ENCODE measurements at places on chromosomes 1 and 21. TPM values are rescaled to one million over a fixed set of nuclear protein-coding genes. Genes with fewer than 3 reads are reported as not detected.

RGS8 gene
- total RNA-seq, result not detected

DNA sequence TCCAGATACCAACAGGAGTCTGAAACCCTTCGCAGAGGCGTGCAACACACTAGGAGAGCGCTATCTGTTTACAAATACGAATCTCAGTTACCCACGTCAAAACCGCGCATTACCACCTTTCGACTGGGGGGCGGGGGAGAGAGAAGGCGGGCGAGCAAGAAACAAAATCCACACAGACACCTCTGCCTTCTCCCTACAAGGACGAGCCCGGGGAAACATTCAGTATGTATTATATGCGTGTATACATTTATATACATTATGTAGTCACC, 722 bp downstream of the TUT4 start:
- DNase-seq, result peak; percentile 81

DNA sequence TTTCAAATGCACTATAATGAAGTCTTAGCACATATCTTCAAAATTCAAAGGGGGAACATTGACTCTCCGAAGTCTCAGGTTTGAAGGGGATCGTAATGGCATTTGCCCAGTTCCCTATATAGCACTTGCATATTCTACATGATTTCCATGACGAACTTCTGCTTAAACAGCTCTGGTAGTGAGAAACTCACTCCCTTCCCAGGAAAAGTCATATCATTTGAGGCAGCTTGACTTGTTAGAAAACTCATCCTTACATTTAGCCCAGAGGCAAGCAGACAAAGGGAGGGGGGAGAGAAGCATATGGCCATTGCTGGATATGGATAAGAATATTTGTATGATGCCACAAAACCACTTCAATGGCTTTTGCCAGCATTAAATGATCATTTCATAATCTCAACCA, 27.0 kb upstream of the TTLL7 start:
- DNase-seq, result no peak

DNA sequence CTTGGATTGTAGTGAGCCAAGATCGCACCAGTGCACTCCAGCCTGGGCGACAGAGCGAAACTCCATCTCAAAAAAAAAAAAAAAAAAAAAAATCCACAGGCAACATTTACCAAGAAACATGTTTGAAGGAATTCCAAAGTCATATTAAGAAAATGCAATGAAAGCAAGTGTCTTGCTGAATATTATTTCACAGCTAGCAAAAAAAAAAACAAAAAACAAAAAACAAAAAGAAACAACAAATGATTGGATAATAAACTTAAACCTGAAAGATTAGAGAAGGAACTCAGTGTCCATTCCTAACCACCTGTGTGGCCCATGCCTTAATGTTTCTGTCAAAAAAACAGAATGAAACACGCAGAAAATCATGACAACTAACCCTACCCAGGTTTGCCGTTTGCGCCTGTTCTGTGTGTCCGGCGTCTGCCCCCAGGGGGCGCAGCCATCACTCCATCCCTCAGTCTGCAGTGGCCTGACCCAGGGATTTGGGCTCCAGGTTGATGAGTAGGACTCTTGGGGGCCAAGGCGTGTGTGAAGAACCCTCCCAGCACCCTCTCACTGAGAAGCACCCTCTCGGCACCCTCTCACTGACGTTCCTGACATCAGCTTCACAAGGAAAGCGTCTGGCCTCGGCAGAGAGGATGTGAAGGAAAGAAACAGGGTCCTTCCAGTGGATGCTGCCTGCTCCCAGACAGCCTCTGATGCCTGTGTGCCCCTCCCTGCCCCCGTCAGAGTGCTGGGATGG, 19.2 kb upstream of the PTTG1IP start:
- peak; percentile 77 for DNase-seq

DNA sequence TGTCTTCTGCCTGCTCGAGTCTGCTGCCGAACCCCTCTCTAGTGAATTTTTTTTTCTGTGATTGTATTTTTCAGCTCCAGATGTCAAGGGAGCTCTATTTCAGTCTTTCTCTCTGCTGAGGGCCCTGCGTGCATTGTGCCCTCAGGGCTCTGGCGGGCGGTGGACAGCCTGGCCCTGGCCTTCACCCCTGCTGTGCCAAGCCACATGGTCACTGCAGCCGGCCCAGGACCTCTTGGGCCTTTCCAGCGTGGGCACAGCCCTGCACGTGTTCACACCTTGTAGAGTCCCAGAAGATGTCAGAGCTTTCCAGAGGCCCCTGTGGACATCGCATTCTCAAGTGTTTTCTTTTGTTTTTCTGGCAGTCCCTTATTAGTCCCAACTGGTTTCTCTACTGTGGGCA, 55.7 kb downstream of the PCNT start:
- DNase-seq, result no peak

FCRL4 gene
- not detected for total RNA-seq

HOOK1 gene
- 13.6 TPM for total RNA-seq

- no peak for DNase-seq
These were observed 171.0 kb downstream of the LRRC40 start for GRCh38 chr1:70034403-70034802.

DNA sequence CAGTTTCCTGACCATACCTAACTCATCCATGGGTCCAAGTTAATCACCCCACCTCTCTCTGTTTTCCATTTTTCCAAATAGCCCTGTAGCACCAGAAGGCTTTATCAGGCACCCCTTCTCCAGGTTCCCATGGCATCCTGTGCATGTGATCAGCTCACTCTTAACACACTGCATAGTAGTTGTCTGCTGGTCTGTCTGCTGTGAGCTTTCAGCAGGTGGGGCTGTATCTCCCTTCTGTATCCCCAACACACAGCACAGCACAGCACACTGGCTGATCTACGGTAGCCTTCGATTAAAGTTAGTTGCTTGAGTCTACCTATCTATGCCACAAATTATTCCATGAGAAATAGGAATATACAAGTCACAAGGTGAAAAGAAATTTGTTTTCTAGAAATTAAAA, 54.3 kb upstream of the C1orf198 start:
- no peak for DNase-seq

- no peak for DNase-seq
These were observed 6.4 kb upstream of the NEK7 start for GRCh38 chr1:198150369-198150768.

- DNase-seq, result no peak
These were observed 28.8 kb upstream of the TSPAN2 start for GRCh38 chr1:115118086-115118485.

DNA sequence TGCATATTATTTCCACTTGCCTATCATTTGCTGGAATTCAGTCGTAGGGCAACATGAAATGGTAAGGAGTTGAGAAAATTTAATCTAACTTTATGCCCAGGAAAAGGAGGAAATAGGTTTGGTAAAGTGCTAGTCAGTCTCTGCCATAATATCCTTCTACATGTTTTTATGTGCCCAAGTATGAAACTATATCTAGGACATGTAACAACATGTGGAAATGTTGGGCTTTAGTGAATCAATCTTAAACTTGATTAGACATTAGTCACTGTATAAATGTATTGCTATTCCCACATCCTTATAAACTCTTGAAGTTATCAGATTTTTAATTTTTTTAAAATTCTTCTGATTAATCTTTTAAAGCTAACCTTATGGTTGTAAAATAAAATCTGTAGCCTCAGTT, 204.7 kb upstream of the ZRANB2 start:
- no peak for DNase-seq

TMPRSS15 gene
- not detected for total RNA-seq

- peak; percentile 87 for DNase-seq
These were observed 18.3 kb upstream of the IL6R start for GRCh38 chr1:154386643-154387352.

- peak; percentile 29 for DNase-seq
These were observed 13.2 kb downstream of the KLHDC8A start for GRCh38 chr1:205343431-205344065.

FYB2 gene
- total RNA-seq, result not detected

DNA sequence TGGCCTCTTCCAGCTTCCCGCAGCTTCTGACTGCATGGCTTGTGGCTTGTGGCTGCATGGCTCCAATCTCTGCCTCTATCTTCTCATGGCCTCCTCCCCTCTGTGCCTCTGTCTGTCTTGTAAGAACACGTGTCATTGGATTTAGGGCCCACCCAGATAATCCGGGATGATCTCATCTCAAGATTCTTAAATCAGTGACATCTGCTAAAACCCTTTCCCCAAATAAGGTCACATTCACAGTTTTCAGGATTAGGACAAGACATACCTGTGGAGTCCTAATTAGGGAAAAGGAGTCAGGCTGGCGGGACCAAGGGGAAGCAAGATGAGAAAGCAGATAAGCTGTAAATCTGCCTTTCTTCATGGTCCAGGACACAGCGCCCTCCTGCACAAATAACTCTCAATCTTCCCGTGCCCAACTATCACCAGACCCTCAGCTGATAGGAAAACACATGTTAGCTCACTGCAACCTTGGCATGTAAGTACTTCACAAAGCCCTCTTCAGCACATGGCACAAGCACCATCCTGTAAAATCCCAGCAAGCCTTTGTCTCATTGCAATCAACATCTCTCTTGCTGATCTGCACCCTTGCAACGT, 82.2 kb downstream of the SPSB1 start:
- DNase-seq, result no peak

KRTAP11-1 gene
- not detected for total RNA-seq

GRCh38 chr1:73910466-73910865, 287.5 kb downstream of the LRRIQ3 start:
- DNase-seq, result no peak

GRCh38 chr21:22754746-22755145, 1756.5 kb downstream of the NCAM2 start:
- no peak for DNase-seq

DNA sequence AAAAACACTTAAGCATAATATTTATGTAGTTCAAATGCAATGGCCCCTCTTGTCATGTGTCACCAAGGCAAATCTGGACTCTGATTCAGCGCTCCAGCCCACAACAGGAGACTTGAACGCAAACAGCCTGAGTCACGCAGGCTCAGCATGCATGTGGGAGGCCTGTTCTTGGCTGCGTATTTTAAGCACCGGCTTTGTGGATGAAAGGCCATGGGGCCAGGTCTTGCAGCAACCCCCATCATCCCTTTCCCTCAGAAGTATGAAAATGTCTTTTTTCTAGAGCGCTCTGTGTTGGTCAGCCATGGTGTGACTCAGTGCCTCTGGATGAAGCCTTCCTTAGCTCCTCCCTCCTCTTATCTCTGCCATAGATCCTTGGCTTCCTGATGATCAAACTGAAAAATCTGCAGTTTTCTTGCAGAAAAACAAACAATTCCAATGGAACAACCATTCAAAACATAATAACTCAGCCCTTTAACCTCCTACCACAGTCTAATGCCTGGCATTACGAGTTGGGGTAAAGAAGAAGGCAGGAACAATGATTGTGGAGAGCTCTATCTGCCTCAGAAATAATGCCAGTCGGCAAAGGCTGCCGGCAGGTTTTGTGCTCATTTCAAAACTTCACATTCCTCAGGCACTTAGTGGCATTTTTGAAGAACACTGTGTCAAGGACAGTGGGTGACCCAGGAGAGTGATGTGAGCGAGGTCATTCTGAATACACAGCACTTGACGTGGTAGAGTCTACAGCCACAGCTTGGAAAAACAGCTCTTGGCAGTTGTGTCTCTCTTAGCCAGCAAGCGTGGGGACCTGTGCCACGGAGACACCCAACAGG, 167.5 kb downstream of the CLIC6 start:
- DNase-seq, result peak; percentile 68

DNA sequence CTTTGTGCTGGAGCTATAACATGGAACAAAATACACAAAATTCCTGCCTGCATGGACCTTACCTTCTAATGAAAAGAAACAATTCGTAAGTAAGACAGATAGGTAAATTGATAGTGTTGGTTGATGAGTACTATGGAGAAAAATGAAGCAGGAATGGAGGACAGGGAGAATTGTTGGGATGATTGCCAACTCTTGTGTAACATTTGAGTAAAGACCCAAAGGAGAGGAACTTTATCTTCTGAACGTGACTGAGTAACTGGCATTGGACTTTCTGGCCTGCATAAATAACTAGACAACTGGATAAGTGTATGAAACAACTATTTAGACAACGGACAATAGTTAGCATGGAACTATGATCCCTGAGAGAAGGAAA, 6.8 kb upstream of the EFCAB14 start:
- DNase-seq, result no peak

DNA sequence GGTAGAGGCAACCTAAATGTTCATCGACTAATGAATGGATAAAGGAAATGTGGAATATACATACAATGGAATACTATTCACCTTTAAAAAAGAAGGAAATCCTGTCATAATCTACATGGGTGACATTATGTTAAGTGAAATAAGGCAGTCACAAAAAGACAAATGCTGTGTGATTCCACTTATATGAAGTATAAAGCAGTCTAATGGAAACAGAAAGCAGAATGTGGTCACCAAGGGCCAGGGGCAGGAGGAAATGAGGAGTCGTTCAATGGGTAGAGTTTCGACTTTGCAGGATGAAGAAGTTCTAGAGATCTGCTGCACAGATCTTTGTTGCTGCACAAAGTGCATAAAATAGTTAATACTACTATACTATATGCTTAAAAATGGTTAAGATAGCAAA, 7.8 kb downstream of the DIPK1A start:
- peak; percentile 35 for DNase-seq

DNA sequence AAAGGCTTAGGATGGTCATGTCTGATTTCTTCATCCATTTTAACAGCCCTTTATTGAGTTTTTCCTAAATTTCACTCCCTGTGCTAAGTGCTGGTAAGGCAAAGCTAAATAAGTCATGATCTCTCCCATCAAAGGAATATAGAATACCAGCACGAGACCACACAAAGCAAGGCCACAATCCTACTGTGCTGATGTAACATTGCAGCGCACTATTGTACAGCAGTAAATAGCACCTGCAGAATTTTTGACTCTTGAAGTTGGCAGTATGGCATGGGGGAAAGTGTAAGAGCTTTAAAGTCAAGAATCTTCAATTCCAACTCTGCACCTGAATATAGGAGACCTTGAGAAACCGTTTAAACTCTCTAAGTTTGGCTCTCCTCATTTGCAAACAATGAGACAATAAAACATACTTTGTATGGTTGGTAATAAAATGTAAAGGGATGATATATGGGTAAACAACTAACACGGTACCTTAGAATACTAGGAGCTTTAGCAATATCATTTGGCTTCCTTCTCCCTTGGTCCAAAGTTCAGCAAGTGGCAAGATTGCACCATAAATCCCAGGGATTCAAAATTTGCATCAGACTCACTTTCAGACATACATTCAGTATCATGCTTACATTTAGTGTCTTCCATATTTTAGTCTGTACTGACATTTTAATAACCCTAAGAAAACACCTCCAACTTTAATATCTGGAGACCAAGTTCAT, 132.9 kb upstream of the PRDX6 start:
- no peak for DNase-seq

DNA sequence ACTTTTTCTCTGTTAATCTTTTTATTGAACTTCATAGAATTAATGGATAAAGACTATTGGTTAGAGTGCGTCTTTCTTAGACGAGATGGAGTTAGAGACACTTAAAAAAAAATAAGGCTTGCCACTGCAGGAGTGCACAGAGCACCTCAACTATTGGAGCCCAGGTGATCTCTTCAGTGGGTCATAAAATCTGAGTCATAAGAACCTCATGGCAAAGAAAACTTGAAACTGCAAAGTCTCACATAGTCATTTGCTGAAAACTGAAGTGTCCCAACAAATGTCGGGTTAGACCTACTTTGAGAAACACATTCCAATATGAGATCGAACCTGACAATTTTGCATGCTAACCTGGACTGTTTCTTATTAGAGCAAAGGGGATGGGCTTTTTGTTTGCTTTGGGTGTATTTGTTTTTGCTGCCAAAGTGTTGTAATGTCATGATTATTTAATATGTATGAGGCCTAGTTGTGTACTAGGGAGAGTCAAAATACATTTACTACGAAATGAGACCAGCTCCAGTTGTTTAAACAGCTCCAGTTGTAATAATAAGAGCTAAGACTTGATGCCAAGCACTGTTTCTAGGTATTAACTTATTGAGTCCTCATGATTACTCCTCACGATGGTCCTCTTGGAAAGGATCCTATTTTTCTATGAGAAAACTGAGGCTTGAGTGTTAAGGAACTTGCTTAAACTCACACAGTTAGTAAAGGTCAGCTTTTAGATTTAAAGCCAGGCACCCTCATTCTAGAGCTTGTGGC, 65.1 kb downstream of the DDR2 start:
- DNase-seq, result no peak
